ENCODE measurements at places on chromosomes 6 and 20. TPM values are rescaled to one million over a fixed set of nuclear protein-coding genes. Genes with fewer than 3 reads are reported as not detected.

Gene DNAH8
- total RNA-seq, result 0.09 TPM

- H3K36me3 ChIP-seq, result peaks cover 23% of the 10 kb centered on the region
- DNase-seq, result no peak
- H3K4me3 ChIP-seq, result no peak overlapping the region
- H3K4me1 ChIP-seq, result no peaks in the 10 kb centered on the region
- H3K27ac ChIP-seq, result no peak overlapping the region
Observed at GRCh38 chr6:138931660-138932059, 56.4 kb downstream of the REPS1 start.

GRCh38 chr20:50837532-50838321 is 42.9 kb downstream of the BCAS4 start:
- DNase-seq, result no peak
- no peak overlapping the region for H3K4me3 ChIP-seq
- no peaks in the 10 kb centered on the region for H3K27me3 ChIP-seq
- H3K27ac ChIP-seq, result no peak overlapping the region
- no peaks in the 10 kb centered on the region for H3K4me1 ChIP-seq

- H3K4me3 ChIP-seq, result peak within 1 kb of the TSS; percentile 68
- no peaks in the 10 kb centered on the region for H3K4me1 ChIP-seq
- peaks cover 41% of the 10 kb centered on the region for H3K27me3 ChIP-seq
- H3K27ac ChIP-seq, result no peak within 1 kb of the TSS
Observed at GRCh38 chr20:43507150-43508080, at the start of gene L3MBTL1. TSS of gene L3MBTL1 (plus strand) at chr20:43507697. CDS start at chr20:43513504, 5,807 bp downstream.

- no peaks in the 10 kb centered on the region for H3K4me1 ChIP-seq
- H3K4me3 ChIP-seq, result no peak overlapping the region
- H3K27me3 ChIP-seq, result no peaks in the 10 kb centered on the region
Observed at GRCh38 chr6:100730001-100730980, 150.8 kb downstream of the ASCC3 start.

GRCh38 chr6:90184334-90185298 is 112.0 kb downstream of the BACH2 start:
- no peak overlapping the region for H3K27ac ChIP-seq
- no peaks in the 10 kb centered on the region for H3K4me1 ChIP-seq
- H3K4me3 ChIP-seq, result no peak overlapping the region
- DNase-seq, result no peak

- H3K36me3 ChIP-seq, result no peaks in the 10 kb centered on the region
- H3K27ac ChIP-seq, result no peak overlapping the region
- no peak overlapping the region for H3K4me3 ChIP-seq
- DNase-seq, result no peak
Observed at GRCh38 chr20:40993794-40994540, 34.7 kb upstream of the TOP1 start.

Gene SALL4
- total RNA-seq, result 274 TPM

GRCh38 chr6:82144852-82145340 is 102.6 kb downstream of the IBTK start:
- H3K36me3 ChIP-seq, result no peaks in the 10 kb centered on the region
- H3K27ac ChIP-seq, result no peak overlapping the region
- no peaks in the 10 kb centered on the region for H3K4me1 ChIP-seq
- H3K4me3 ChIP-seq, result no peak overlapping the region

GRCh38 chr20:21801193-21801592 is 95.7 kb downstream of the PAX1 start:
- no peak overlapping the region for H3K4me3 ChIP-seq
- no peak overlapping the region for H3K27ac ChIP-seq
- H3K27me3 ChIP-seq, result no peaks in the 10 kb centered on the region
- H3K36me3 ChIP-seq, result no peaks in the 10 kb centered on the region
- no peaks in the 10 kb centered on the region for H3K4me1 ChIP-seq

DNA sequence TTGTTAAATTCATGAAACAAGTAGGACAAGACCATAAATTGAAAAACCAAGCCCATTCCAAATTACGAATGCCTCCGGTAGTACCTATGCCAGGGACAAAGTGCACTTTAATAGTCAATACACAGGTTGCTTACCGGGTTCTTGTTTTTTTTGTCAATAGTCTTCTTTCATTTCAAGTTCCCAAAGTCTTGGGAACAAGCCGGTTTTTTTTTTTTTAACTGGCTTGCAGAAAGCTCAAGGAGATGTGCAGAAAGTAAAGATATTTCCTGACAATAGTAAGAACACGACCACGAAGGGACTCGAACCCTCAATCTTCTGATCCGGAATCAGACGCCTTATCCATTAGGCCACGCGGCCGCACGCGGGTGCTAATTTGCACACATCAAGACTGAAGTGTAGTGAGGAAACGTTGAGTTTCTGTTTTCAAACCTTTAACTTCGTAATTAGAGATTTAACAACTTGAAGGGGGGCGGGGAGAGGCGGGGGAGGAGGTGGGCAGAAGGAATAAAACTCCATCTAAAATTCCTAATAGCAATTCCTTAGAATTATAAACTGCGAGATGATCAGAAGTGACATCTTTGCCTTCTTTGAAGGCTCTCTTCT is 181.0 kb downstream of the TRIM27 start:
- H3K36me3 ChIP-seq, result no peaks in the 10 kb centered on the region
- no peak overlapping the region for H3K27ac ChIP-seq
- no peaks in the 10 kb centered on the region for H3K4me1 ChIP-seq
- H3K4me3 ChIP-seq, result peak overlapping the region; percentile 60
- DNase-seq, result peak; percentile 72

Gene FAM210B
- total RNA-seq, result 19.3 TPM

Gene KCNQ5
- 0.09 TPM for total RNA-seq

Gene AIF1
- not detected for total RNA-seq

DNA sequence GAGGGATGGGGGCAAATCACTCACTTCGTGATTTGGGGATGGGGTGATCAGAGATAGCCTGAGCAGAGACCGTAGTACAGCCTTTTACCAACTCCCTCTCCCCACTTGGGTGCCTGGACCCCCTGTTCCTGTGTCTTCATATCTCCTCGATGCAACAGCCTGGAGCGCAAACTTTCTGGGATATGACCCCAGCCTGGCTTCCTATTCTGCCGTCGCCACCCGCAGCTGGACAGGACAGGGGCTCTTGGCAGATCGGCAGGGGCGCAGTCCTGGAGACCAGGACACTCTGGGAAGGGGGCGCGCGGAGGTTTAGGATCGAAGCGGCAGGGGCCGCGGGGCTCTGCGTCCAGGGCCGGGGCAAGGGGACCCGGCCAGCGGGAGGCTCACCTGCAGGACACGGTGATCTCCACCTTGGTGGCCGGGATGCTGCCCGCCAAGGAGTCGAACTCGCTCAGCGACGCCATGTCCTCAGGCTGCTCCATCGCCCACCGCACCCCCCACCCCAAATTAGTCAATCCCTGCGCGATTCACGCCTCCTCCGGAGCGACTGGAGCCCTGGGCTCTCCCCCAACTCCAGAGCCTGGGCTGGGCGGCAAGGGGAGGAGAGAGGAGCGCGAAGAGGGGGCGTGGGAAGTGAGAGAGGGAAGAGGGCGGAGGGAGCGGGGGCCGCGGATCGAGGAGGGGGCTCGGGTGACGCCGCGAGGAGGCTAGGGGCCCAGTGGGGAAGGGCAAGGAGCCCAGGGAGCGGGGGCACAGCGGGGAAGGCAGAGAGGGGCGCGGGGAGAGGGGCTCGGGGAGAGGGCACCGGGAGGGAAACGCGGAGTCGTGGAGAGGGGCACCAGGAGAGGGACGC is at the start of gene CPNE5:
Gene CPNE5, minus strand, starts transcription at position 549 of the 853 bp plus-strand sequence. Its CDS starts 67 bp downstream, at position 482.
- DNase-seq, result peak; percentile 74
- peak within 1 kb of the TSS; percentile 64 for H3K4me3 ChIP-seq
- H3K27ac ChIP-seq, result no peak within 1 kb of the TSS
- no peaks in the 10 kb centered on the region for H3K36me3 ChIP-seq
- H3K27me3 ChIP-seq, result peaks cover 91% of the 10 kb centered on the region

Gene BEND6
- 0.90 TPM for total RNA-seq

DNA sequence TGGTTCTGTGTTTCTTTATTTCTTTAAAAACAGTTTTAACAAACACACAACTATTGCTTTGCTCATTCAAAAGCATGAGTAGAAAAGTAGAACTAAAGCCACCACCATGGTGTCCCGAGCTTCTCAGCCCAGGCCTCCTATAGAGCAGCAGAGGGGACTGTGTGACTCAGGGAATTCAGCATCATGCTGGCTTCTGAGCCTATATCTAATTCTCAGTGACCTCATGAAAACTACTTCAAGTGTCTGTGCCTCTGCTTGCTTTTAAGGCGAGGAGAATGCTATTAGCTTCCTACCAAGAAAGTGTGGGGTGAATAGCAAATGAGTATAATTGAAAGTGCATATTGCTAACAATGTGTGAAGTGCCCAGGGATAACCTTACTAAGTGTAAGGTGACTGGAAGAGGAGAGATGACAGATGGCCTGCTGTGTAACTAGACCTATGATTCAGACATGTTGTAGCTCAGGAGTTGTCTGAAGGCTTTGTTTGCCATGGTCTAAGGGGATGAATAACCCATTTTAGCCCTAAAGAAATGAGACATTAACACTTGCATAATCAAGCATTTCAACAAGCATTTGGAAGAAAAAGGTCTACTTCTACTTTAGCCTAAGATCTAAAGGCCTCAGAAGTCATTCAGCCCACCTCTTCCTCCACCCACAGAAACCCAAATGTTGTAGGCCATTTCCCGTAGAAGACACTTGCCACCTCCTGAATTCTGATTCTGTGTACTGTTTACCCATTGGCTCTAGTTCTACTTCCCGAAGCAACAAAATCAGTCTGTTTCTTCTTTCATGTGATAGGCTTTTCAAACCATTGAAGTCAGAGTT is 121.5 kb upstream of the ARG1 start:
- H3K4me1 ChIP-seq, result no peaks in the 10 kb centered on the region
- DNase-seq, result no peak
- H3K36me3 ChIP-seq, result no peaks in the 10 kb centered on the region
- no peaks in the 10 kb centered on the region for H3K27me3 ChIP-seq
- H3K27ac ChIP-seq, result no peak overlapping the region

DNA sequence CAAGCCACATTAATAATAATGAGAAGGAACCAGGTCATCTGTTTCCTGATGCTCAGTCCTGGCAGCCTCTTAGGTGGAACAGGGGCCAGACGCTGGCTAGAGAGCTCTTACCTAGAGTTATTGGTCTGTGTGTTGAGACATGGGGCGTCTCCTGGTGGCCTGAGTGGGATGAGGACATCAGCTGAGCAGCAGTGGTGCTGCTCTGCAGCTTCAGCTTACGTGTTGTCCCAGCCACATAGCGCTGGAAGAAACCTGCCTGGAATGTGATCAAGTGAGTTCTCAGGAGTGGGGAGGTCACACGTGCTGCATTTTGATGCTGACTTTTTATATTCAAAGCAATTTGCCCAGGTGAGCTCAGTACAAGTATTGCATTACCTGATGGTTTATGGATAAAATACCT is 355.4 kb downstream of the CDH26 start:
- H3K27ac ChIP-seq, result no peak overlapping the region
- no peak for DNase-seq
- no peaks in the 10 kb centered on the region for H3K4me1 ChIP-seq
- H3K36me3 ChIP-seq, result no peaks in the 10 kb centered on the region
- no peak overlapping the region for H3K4me3 ChIP-seq
- H3K27me3 ChIP-seq, result no peaks in the 10 kb centered on the region

DNA sequence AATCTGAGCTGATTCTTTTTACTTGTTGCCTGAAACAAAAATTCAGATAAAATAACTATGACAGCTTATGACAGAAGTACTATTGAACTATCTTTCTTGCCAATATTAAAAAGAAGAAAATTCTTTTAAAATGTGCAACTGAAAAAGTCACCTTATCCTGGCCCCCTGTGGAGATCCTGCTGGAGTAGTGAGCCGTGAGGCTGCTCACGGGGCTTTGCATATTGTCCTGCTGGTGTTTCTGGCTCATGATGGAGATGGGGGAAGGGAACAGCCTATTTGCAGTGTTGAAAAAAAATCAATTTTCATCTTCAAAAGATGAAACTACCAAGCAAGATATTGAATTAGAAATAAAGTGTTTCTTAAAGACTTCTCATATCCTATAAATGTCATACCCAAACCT is 216.0 kb downstream of the SAMD5 start:
- no peak overlapping the region for H3K27ac ChIP-seq
- H3K36me3 ChIP-seq, result no peaks in the 10 kb centered on the region
- H3K4me3 ChIP-seq, result no peak overlapping the region
- peak; percentile 32 for DNase-seq
- no peaks in the 10 kb centered on the region for H3K4me1 ChIP-seq

DNA sequence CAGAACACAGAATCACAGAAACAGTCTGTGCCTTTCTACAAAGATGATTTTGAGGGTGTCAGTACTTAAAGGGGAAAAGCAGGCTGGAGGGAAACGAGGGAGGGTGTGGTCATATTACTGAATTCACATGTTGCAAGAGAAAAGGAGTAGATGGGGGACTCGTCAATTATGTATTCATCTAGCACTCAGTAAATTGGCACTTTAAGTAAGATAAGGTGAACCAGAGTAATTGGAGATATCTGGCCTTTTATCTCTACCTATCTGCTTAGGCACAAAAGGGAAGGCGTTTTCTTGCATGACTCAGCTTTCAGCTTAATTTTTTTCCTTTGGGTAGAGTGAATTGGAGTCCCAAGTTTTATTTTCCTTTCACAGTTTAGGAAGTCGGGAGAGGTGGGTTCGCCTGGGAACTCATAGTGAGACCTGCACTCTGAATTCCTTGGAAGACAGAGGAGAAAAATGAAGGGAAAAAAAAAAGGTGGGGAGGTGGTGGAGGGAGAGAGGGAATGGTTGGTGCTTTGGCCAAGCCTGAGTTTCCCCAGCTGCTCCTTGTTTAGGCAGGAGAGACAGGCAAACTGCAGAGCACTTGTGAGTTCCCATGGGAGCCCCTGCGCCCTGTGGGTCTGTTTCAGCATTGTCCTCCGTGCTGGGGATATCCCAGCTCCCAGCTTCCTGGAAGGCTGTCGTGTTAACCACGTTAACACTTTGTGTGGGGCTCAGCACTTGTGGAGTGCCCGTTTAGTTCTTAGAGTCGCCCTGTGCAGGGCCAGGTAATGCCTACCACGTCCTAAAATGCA is 19.7 kb upstream of the GTSF1L start:
- no peak for DNase-seq
- H3K4me3 ChIP-seq, result no peak overlapping the region
- H3K4me1 ChIP-seq, result no peaks in the 10 kb centered on the region
- no peak overlapping the region for H3K27ac ChIP-seq

- H3K27ac ChIP-seq, result no peak overlapping the region
- no peaks in the 10 kb centered on the region for H3K36me3 ChIP-seq
- no peak for DNase-seq
- no peaks in the 10 kb centered on the region for H3K27me3 ChIP-seq
Observed at GRCh38 chr6:145026267-145026679, 709.0 kb downstream of the EPM2A start.

DNA sequence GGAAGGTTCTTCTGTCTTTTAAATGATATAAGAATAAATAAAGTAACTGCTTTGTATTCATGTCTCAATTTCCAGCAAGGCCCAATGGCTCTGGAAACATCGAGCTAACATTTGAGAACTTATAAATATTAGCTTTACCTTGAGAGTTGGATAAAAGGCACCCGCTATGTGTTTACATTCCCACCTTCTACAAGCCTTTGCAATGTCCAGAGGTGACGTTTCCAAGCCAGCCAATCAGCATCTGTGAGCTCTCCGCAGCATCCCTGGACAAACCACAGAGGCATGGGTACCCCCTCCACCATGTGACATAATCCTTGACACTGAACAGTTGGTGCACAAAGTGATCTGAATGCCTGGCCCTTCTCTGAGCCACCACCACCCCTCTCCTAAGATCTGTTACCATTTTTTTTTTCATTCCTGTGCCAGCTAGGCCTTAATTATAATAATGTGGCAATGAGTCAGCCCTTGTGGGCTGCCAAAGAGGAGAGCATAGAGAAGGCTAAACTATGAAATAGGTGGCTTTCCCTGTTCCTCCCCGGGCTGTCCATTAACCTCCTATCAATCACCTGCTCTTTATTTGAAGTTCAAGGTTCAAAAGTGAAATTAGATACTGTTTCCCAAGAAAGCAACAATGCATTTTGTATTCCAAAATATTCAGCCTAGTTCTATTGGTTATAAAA is 4.1 kb downstream of the CBLN4 start:
- H3K4me1 ChIP-seq, result no peaks in the 10 kb centered on the region
- no peak for DNase-seq
- H3K36me3 ChIP-seq, result no peaks in the 10 kb centered on the region
- H3K4me3 ChIP-seq, result no peak overlapping the region
